ENCODE measurements at places on chromosomes 12 and 14. TPM values are rescaled to one million over a fixed set of nuclear protein-coding genes. Genes with fewer than 3 reads are reported as not detected.

CCDC38 gene
- total RNA-seq, result 0.63 TPM

DENND5B gene
- 0.77 TPM for total RNA-seq

PLEKHG7 gene
- not detected for total RNA-seq

FGF23 gene
- total RNA-seq, result not detected

SLCO1B1 gene
- not detected for total RNA-seq

NYNRIN gene
- 0.09 TPM for total RNA-seq

AQP2 gene
- total RNA-seq, result not detected

KITLG gene
- 0.05 TPM for total RNA-seq

FSCB gene
- total RNA-seq, result not detected

GSKIP gene
- 22.5 TPM for total RNA-seq

GPN3 gene
- total RNA-seq, result 42.3 TPM

SLC25A47 gene
- total RNA-seq, result not detected

CKAP4 gene
- total RNA-seq, result 12.0 TPM

TMTC1 gene
- total RNA-seq, result 0.51 TPM

THAP2 gene
- total RNA-seq, result 15.1 TPM

ASPG gene
- 0.30 TPM for total RNA-seq

TECPR2 gene
- 8.7 TPM for total RNA-seq

CAPS2 gene
- 4.3 TPM for total RNA-seq

ADAMTS20 gene
- total RNA-seq, result not detected

OTX2 gene
- not detected for total RNA-seq

ZNF891 gene
- total RNA-seq, result 2.2 TPM

PDZRN4 gene
- total RNA-seq, result not detected

SLC38A4 gene
- 0.26 TPM for total RNA-seq

MGST1 gene
- total RNA-seq, result not detected

FBLN5 gene
- total RNA-seq, result 3.0 TPM

SYCP3 gene
- total RNA-seq, result 0.30 TPM

KRT71 gene
- total RNA-seq, result not detected

WNT1 gene
- total RNA-seq, result not detected

BDKRB2 gene
- not detected for total RNA-seq

NIN gene
- 60.0 TPM for total RNA-seq

PTGDR gene
- 0.19 TPM for total RNA-seq

SNRPF gene
- total RNA-seq, result 36.6 TPM

TPH2 gene
- not detected for total RNA-seq

STAT2 gene
- total RNA-seq, result 142 TPM

RPGRIP1 gene
- total RNA-seq, result not detected

TSPAN19 gene
- total RNA-seq, result not detected

PRPF39 gene
- total RNA-seq, result 49.7 TPM

CBLN3 gene
- total RNA-seq, result 30.7 TPM

Measured in activated T-cell treated with anti-CD3 and anti-CD28 coated beads, Interleukin-2, amount 50 U/mL, for 72 hours (primary cell).